ENCODE measurements at places on chromosomes 3 and 15.

GRCh38 chr15:55108858-55109518 lies 87.8 kb downstream of the RSL24D1 start:
- no peak overlapping the region for H3K4me3 ChIP-seq
- DNase-seq = peak; percentile 61
- H3K36me3 ChIP-seq = no peaks in the 10 kb centered on the region
- no peaks in the 10 kb centered on the region for H3K4me1 ChIP-seq
- H3K27me3 ChIP-seq = peaks cover 8% of the 10 kb centered on the region

DNA sequence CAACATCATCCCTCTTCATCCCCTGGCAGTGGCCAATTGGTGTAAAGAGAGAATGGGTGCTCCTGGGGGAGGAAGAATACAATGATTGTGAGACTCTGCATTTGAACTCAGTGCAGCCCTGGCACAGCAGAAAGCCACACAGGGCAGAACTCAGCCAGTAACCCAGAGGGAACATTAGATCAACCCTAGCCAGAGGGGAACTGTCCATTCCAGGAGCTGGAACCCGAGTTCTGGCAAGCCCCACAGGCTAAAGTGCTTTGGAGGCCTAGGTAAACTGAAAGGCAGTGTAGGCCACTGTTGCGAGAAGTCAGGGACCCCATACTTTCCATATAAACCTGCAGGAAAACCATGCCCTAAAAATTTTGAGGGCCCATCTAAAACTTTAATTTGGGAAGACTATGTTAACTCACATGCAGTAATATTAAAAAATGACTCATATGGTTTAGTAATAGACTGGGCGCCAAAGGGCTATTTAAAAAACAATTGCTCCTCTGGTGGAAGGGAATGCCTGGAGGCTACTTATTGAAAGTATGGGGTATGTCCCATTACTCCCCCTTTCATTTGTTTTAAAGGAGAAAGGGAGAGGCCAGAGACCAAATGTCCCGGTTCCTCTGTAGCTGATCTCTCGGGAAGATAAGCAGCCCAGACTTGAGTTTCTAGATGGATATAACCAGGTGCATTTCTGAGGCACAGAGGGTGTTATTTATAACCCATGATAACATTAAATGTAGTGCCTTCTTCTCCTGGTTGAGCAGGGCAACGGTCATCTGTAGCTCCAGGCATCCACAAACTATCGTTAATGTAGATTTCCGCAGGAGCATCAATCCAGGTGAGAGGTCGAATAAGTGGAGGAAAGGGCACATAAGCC lies 5.8 kb upstream of the RAD51 start:
- no peak for DNase-seq
- peaks cover 12% of the 10 kb centered on the region for H3K36me3 ChIP-seq
- no peak overlapping the region for H3K27ac ChIP-seq
- H3K27me3 ChIP-seq = no peaks in the 10 kb centered on the region
- peaks cover 10% of the 10 kb centered on the region for H3K4me1 ChIP-seq

DNA sequence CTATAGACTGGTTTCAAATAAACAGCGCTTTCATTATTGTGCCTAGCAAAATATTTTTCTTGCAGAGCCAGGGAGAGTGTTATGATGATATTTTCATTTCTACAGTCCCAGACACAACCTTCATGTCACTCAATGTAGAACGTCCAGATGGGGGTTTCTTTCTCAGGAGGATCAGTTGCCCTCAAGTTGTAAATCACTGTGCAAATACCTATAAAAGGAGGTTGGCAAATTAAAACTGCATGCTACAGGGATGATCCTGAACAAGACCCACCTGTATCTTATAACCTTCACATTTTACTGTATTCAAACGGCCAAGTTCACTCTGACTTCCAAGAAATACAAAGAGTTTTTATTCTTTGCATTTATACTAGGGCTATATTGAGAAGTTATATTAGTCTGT lies 486.0 kb downstream of the EDEM1 start:
- no peak for DNase-seq
- H3K36me3 ChIP-seq = no peaks in the 10 kb centered on the region
- H3K4me3 ChIP-seq = no peak overlapping the region
- no peaks in the 10 kb centered on the region for H3K4me1 ChIP-seq
- H3K27me3 ChIP-seq = no peaks in the 10 kb centered on the region
- H3K27ac ChIP-seq = no peak overlapping the region

DNA sequence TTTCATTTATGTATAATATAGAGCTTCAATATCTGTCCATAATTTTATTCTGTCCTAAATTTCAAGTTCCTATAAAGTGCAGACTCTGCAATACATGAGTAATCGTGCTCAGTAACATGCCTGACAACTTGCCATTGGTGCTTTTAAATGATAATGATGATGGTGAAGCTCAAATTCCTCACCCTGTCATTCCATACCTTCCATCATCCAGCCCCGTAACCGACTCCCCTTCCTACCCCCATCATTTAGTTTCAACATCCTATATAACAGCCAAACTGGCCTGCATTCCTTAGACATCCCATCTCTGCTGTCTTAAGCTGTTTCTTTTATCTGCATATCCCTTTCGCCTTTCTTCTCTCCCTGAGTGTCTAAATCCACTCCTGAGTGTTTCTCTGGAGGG lies 67.2 kb upstream of the DLG1 start:
- no peaks in the 10 kb centered on the region for H3K4me1 ChIP-seq
- peaks cover 5% of the 10 kb centered on the region for H3K27me3 ChIP-seq
- DNase-seq = no peak
- no peak overlapping the region for H3K4me3 ChIP-seq

DNA sequence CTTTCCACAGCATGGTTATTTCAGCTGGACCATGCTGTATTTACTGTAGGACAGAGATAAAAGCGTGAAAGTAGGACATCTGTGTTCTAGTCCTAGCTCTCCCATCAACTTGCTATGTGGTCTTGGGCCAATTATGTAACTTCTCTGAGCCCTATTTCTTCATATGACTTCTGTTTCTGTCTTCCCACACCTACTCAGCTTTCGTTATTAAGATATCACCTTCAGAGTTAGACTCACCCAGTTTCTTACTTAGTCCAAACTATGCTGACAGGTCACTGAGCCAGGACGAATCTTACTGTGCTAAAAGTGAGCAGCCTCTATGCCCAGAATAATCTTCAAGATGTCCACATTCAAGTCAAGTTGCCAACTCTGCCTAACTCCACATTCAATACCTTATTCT lies 283.7 kb downstream of the IL5RA start:
- no peak overlapping the region for H3K4me3 ChIP-seq
- peaks cover 8% of the 10 kb centered on the region for H3K27me3 ChIP-seq
- no peaks in the 10 kb centered on the region for H3K36me3 ChIP-seq
- H3K4me1 ChIP-seq = no peaks in the 10 kb centered on the region

- no peaks in the 10 kb centered on the region for H3K27me3 ChIP-seq
- DNase-seq = no peak
- H3K4me1 ChIP-seq = peaks cover 21% of the 10 kb centered on the region
- H3K36me3 ChIP-seq = no peaks in the 10 kb centered on the region
These were observed 71.2 kb downstream of the GOLIM4 start for GRCh38 chr3:168024537-168024941.

DNA sequence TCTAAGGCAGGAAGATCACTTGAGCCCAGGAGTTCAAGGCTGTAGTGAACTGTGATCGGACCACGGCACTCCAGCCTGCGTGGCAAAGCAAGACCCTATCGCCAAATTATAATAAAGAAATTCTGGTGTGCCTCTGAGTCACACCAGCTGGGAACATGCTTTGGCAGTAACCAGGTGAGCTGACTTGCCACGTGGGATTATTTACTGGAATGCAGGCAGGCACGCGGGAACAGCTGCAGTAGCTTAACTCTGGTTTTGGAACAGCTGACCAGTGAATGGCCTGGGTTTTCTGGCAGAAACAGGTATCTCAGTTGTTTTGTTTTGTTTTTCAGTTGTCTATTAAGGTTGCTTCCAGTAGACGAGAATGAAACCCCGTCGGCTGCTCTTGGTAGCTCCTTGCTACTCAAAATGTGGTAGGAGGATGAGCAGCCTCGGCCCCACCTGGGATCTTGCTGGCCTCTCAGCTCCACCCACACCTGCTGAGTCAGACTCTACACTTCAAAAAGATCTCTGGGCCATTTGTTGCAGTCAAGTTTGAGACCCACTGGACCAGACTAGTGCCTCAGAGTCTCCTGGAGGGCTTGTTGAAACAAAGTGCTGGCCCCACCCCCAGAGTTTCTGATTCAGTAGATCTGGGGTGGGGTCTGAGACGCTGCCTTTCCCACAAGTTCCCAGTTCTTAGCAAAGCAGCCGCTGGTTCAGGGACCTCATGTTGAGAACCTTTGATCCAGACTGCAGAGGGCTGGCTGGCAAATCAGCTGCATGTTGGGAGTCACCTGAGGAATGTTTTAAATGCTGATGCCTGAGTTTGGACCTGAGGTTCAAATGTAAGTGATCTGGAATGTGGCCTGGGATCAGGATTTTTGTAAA lies 26.6 kb downstream of the IDH2 start:
- H3K4me3 ChIP-seq = no peak overlapping the region
- H3K36me3 ChIP-seq = peaks cover 64% of the 10 kb centered on the region
- H3K27me3 ChIP-seq = no peaks in the 10 kb centered on the region
- H3K4me1 ChIP-seq = peaks cover 19% of the 10 kb centered on the region

DNA sequence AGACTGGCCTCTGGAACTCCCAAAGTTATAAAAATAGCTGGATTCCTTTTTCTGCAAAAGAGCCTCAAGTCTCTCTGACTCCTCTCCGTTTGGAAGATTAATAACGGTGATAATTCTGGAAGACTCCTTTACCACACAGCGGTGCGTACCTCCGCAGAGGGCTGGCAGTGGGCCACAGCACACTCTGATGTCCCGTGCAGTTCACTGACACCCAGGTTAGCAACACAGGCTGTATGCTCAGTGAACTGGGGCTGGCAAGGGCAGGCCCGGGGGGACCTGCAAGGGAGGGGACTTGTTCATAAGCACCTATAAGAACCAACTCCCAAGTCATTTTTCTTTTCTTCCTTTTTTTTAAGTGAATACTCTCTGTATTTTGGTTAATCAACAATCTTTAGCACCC lies 120.3 kb upstream of the TJP1 start:
- DNase-seq = no peak
- H3K27me3 ChIP-seq = peaks cover 15% of the 10 kb centered on the region
- H3K27ac ChIP-seq = no peak overlapping the region
- H3K4me1 ChIP-seq = no peaks in the 10 kb centered on the region

DNA sequence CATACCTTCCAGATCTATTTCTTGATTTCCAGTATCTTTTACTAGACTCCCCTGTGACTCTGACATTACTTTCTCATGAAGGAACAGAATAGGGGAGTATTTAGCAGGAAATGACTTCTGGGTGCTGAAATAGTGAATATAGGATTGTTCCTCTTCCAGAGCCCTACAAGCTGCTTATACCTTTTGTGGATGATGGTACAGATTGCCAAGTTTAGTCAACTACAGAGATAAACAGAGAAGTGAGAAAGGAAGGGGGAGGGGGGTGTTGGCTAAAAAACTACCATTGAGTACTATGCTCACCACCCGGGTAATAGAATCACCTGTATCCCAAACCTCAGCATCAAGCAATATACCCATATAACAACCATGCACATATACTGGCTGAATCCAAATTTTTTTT lies 298.3 kb upstream of the GPR149 start:
- no peak overlapping the region for H3K4me3 ChIP-seq
- H3K27me3 ChIP-seq = no peaks in the 10 kb centered on the region
- H3K4me1 ChIP-seq = no peaks in the 10 kb centered on the region
- H3K27ac ChIP-seq = no peak overlapping the region
- H3K36me3 ChIP-seq = no peaks in the 10 kb centered on the region

GRCh38 chr15:99965376-99965775 lies 232.1 kb upstream of the LYSMD4 start:
- H3K4me1 ChIP-seq = peaks cover 2% of the 10 kb centered on the region
- peaks cover 8% of the 10 kb centered on the region for H3K27me3 ChIP-seq
- DNase-seq = no peak
- H3K27ac ChIP-seq = no peak overlapping the region
- no peak overlapping the region for H3K4me3 ChIP-seq

- no peak overlapping the region for H3K4me3 ChIP-seq
- H3K36me3 ChIP-seq = no peaks in the 10 kb centered on the region
- peaks cover 7% of the 10 kb centered on the region for H3K27me3 ChIP-seq
- DNase-seq = no peak
- peaks cover 42% of the 10 kb centered on the region for H3K4me1 ChIP-seq
These were observed 39.4 kb upstream of the SMAD3 start for GRCh38 chr15:67025719-67026609.

DNA sequence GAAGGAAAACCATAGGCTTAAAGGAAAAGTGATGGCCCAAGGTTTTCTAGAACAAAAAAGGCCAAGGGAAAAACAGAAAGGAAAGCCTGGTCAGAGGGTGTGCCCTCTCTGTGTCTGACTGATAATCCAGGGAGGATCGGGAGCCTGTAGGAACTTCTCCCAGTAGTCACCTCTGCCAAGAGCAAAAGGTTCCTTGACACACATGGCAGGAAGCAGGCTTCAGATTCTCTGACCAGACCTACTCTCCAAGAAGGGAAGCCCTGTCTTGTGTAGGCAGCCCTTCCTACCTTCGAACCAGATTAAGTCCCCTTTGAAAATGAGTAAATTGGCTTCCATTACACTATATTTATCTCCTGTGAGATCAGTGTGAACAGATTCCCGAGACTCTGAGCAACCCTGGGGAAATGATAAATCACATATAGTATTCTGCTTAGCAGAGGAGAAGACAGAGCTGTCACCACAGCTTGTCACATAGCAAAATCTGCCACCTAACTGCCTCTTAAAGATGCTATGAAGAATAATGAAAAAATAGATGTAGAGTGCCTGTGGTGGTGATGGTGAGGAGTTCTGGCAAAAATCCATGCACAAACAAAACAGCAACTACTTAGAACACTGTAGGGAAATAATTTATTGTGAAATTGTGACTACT lies 38.8 kb downstream of the PARP14 start:
- H3K36me3 ChIP-seq = peaks cover 94% of the 10 kb centered on the region
- no peak for DNase-seq
- no peak overlapping the region for H3K27ac ChIP-seq
- H3K27me3 ChIP-seq = no peaks in the 10 kb centered on the region
- H3K4me3 ChIP-seq = no peak overlapping the region
- no peaks in the 10 kb centered on the region for H3K4me1 ChIP-seq

- peak; percentile 82 for DNase-seq
- no peaks in the 10 kb centered on the region for H3K4me1 ChIP-seq
- no peaks in the 10 kb centered on the region for H3K36me3 ChIP-seq
- no peak overlapping the region for H3K4me3 ChIP-seq
- peaks cover 2% of the 10 kb centered on the region for H3K27me3 ChIP-seq
These were observed 9.4 kb upstream of the MESP1 start for GRCh38 chr15:89760303-89761008.

- no peak overlapping the region for H3K27ac ChIP-seq
- DNase-seq = no peak
- peaks cover 2% of the 10 kb centered on the region for H3K4me1 ChIP-seq
- peaks cover 33% of the 10 kb centered on the region for H3K27me3 ChIP-seq
- H3K36me3 ChIP-seq = no peaks in the 10 kb centered on the region
- no peak overlapping the region for H3K4me3 ChIP-seq
These were observed 1.6 kb upstream of the MESP2 start for GRCh38 chr15:89774492-89774891.

- H3K27me3 ChIP-seq = no peaks in the 10 kb centered on the region
- peak; percentile 59 for DNase-seq
- H3K4me3 ChIP-seq = peak overlapping the region; percentile 90
These were observed 3.1 kb downstream of the ATP10A start for GRCh38 chr15:25859838-25860645.

GRCh38 chr3:30198162-30198561 lies 408.2 kb upstream of the TGFBR2 start:
- no peaks in the 10 kb centered on the region for H3K36me3 ChIP-seq
- peaks cover 4% of the 10 kb centered on the region for H3K4me1 ChIP-seq
- H3K27me3 ChIP-seq = no peaks in the 10 kb centered on the region
